CD4-positive, alpha-beta T cell (primary cell): ENCODE measurements at places on chromosomes 5 and 9.
A peak's percentile ranks its signal among the peaks of the same experiment; 100 is the strongest.

- DNase-seq = no peak
Observed at GRCh38 chr9:70802206-70802605, 319.2 kb downstream of the TRPM3 start.

- no peak for DNase-seq
Observed at GRCh38 chr9:109755040-109755439, 25.0 kb upstream of the PALM2AKAP2 start.

GRCh38 chr5:160427607-160428006 is 6.0 kb downstream of the PTTG1 start:
- DNase-seq = no peak

DNA sequence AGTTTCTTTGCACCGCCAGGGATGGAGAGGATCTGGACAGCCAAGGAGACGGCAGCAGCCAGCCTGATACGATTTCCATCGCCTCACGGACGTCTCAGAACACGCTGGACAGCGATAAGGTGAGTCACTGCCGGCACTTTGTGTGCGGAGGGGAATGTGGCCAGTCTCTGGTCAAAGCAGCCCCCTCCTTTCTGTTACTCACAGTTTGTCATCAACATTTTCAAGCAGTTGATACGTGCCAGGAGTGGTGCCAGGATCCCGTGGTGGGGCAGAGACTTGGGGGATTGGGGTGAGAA is 175.1 kb upstream of the OTULINL start:
- DNase-seq = no peak

DNA sequence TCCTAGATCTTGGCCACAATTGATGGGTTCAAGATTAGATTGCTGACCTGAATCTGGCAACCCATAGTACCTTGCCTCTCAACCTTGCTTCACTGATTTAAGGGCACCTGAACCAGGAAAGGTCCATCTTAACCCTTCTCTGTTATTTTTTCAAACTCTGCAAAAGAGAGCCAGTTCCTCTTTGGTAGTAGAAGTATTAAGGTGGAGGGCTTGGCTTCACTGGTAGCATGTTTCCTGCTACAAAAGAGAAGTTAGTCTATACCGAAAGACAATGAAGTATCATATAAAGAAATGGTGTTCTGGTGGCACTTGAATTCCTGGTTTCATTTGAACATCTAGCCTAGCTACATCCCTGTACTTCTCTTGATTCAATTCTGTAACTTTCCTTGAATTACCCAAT is 8.5 kb downstream of the ALG2 start:
- no peak for DNase-seq

- no peak for DNase-seq
Observed at GRCh38 chr9:121950441-121950840, 142.7 kb downstream of the TTLL11 start.

DNA sequence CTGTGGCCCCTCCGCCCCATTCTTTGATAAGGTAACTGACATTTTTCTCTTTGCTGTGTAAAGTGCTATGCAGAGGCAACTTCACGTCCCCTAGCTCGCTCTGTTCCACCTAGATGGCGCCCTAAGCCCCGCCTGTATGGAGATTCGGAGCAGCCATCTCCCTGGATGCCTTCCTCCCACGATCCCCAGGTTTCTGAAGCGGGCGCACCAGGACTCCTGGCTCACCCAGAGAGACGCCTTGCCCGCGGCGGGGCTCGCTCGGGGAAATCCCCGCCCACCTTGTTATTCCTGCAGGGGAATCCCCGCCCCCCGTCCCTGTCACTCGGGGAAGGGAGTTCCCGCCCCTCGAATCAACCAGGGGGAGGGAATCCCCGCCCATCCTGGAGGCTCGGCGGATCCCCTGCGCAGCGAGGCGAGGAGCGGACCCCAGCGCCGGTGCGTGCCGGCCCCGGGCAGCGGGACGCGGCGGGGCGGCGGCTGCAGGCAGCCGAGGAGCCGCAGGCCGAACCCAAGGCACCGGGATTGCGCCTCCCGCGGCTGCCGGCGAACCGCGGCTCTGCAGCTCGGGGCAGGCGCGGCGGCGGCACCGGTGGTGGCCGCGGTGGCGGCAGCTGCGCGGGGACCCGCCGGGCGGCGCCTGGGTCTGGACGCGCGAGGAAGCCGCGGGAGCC is at the start of gene PDZD2:
TSS of gene PDZD2 (plus strand) at position 384 of the 671 bp plus-strand sequence.
- DNase-seq = peak; percentile 52

DNA sequence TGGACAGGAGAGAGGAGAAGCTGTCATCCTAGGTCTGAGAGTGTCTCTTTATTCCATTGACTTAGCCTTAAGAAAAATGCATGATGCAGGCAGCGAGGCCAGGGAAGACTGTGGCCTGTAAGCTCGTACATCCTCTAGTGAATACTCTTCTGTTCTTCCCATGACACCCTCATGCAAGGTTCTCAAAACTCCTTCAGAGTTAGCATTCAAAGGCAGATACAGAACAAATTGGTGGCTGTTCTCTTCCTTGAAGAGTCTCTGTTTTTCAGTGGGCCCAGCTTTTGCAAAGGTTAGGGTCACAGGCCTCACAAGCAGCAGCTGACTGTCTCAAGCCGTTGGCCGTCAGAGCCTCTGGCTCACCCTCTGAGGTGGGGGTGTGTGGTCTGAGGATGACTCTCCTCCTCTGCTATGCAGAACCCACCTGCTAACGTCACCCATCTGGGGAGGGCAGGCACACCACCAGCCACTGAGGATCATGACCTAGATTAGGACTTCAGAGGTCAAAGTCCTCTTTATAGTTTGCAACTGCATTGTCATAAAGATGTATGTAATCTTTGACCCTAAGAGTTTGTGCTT is 15.1 kb downstream of the ADCY2 start:
- no peak for DNase-seq

GRCh38 chr9:8332331-8332650 is 532.7 kb upstream of the DMAC1 start:
- no peak for DNase-seq

DNA sequence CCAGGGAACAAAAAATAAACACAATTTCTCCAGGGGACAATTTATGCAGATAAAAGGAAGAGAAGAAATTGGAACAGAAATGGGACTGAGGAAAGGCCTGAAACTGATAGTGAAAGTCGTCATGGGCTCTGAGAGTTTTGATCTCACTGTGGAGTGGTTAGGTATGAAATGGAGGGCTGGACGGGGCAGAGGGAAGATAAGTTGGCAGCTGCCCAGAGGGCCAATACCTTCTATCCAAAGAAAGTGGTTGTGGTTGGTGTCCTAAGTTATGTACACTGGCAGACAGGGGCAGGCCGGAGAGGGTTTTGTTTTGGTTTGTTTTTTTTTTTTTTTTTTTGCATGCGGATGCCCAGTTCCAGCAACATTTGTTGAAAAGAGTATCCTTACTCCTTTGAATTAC is 46.1 kb downstream of the ZNF618 start:
- DNase-seq = no peak

DNA sequence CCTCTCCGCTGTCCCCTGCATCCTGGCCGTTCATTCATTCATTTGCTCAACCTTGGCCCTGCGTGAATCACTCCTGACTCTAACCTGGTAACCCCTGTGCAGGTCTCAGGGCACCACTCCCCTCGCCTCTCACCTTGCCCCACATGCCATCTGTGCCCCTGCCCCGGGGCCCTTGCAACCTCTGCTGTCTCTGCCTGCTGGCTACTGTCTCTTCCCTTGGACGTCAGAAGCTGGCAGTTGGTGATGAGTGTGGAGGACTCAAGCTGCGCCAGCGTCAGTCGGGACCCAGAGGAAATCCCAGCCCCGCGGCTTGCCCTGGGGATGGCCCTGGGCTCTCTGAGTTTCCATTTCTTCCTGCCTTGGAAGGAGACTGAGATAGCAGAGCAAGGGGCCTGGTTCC is 154.9 kb downstream of the OLFM1 start:
- no peak for DNase-seq

DNA sequence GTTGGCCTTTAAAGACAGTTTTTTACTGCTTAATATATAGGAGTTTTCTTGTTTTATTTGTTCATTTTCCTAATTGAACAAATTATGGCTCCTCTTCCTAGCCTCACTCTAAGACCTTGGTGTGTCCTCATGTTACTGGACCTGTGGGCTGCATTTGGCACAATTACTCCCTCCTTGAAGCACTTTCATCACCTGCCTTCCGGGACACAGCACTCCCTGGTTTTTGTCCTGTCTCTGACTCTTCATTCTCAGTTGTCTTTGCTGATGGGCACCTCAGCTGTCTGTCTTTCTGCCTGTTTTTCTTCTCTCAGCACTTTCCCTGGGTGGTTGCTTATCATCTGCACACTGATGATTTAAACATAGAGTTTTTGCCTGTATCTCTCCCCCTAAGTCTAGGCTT is 13.6 kb downstream of the GTF3C4 start:
- no peak for DNase-seq

GRCh38 chr5:431001-431710 is 11.8 kb upstream of the EXOC3 start:
- DNase-seq = peak; percentile 22

DNA sequence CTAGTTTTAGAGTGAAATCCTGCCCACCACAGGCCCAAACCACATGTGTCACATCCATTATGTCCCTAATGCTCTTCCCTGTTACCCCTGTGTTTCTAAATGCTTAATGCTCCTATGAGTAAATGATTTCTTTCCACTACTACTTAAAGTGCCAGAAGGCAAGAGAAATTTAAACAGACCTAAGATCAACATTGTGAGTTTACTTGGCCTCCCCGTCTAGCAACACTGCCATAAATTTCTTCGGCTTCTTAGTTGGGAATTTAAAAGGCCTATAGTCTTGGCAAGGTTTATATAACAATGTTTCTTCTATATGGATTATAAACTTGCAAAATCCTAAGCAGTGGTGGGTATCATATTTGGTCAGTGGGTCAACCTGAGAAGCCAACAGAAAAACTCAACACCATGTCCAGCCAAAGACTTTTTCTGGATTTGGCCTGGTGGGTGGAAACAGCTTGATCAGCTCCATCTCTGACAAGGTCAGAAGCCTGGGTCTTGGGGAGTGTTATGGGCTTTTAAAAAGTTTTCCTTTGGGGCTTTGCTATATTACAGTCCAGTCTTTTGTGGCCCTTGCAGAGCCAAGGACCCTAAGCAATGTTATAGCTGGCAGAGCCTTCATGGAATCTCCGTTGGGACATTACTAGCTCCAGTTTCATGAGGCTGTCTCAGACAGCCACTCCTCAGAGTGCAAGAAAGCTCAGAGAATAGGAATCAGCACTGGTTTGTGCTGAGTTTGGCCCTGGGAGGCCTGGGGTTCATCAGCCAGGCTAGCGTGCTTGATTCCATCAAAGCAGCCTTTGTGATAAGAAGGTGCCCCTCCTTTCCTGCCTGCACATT is 119.8 kb downstream of the PRDM6 start:
- DNase-seq = no peak

DNA sequence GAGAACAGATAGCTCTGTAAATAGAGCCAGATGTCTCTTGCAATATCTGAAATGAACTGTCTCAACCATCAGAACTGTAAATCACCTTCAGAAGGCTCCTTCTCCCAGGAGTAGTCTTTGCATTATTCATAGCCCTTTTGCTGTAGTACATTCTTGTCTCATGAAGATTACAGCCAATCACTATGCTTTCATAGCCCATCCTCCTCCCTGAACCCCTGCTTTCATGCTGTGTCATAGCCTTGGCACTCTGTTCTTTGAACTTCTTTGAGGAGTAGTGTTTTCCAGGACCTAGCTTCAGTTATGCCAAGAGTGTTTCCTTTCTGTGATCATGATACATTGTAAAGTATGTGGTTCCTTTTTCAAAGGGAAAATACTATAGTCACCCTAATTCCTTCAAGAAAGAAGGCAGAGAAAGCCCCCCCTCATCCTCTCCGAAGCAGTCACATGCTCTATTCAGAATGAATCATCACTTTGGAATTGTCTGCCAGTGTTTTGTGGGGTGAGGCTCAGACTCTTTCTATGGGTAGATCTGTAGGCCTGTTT is 61.1 kb downstream of the GRIA1 start:
- no peak for DNase-seq

- DNase-seq = peak; percentile 82
Observed at GRCh38 chr9:120928483-120929228, 2.1 kb upstream of the TRAF1 start.

GRCh38 chr5:56585461-56585860 is 229.9 kb upstream of the MAP3K1 start:
- DNase-seq = no peak

GRCh38 chr5:88364991-88365390 is 96.3 kb upstream of the TMEM161B start:
- no peak for DNase-seq

DNA sequence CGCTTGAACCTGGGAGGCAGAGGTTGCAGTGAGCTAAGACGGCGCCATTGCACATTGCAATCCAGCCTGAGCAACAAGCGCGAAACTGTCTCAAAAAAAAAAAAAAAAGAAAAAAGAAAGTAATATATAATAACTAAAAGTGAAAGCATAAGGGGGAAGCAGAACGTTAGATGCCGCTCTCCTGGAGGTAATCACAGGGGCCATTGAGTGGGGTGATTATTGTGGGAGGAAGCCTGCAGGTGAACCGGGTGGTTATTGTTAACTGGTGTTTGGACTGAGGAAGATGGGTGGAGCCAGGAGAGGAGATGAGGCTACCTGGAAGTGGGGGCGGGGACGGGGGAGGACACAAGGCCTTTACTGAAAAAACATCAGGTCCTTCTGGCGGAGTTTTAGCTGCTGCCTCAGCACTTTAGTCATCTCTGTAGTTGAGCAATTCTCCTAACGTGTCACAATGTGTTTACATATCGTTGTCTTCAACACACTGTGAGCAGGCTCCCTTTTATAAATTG is 5.3 kb upstream of the TJP2 start:
- peak; percentile 25 for DNase-seq

GRCh38 chr9:4663956-4664355 is 1.9 kb downstream of the PLPP6 start:
- no peak for DNase-seq

DNA sequence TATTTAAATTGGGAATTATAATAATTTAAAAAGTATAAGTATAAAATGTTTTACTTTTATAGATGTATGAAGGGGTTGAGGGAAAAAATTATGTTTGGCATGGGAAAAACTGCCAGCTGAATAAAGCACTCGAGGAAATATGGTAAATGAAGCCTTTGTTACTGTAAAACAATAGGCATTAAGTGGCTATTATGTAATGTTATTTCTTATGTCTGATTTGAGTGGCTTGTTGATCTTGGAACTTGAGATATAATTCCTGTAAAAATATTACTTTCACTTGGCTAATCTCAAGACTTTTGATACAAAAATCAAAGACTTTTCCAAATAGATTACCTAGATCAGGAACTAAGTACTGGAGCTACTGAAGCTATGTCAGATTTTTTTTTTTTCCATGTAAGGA is 182.9 kb downstream of the CD180 start:
- DNase-seq = no peak

- DNase-seq = no peak
Observed at GRCh38 chr9:16637911-16638310, 232.6 kb downstream of the BNC2 start.

DNA sequence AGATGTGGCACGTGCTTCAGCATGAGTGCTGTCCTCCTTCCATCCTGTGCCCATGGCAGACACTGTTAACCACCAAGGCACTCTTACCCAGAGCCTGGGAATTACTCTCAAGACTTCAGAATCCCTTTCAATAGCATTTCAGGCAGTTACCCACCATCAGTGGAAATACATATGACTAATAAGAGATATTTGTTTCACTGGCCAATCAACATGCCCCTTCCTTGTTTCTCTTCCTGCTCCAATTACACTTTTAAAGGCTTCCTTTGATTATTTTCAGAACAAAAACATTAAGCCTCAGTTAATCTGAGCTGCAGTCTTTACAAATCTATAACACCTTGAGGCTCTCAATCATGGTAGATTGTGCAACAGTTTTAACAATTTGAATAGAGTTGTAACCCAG is 70.8 kb downstream of the PRELID2 start:
- no peak for DNase-seq

- DNase-seq = no peak
Observed at GRCh38 chr9:80156756-80157472, 585.1 kb downstream of the TLE4 start.
